Activated T-helper 1 cell treated with anti-CD3 and anti-CD28 coated beads, Interleukin-2, amount 50 U/mL, for 16 hours (primary cell): ENCODE measurements at places on chromosomes 5 and 9.

- no peak for DNase-seq
Observed at GRCh38 chr5:168177831-168178450, 113.5 kb upstream of the WWC1 start.

DNA sequence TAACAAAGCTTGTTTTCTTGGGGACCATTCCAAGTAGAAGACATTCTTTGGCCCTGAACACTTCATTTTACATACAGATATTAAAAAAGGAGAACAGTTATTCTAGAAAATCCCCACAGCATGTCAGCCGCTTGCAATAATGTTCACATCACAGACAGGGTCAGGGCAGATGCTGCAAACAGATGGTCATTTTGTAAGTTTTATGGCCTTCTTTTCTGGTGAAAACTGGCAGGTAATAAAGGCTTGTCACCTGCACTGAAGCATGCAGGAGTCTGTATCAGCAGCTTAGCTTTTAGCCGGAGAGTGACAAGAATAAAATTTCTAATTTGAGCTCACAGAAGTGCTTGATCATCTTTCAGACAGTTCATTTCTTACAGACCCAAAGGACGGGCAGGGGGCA, 220.9 kb upstream of the DAP start:
- no peak for DNase-seq

DNA sequence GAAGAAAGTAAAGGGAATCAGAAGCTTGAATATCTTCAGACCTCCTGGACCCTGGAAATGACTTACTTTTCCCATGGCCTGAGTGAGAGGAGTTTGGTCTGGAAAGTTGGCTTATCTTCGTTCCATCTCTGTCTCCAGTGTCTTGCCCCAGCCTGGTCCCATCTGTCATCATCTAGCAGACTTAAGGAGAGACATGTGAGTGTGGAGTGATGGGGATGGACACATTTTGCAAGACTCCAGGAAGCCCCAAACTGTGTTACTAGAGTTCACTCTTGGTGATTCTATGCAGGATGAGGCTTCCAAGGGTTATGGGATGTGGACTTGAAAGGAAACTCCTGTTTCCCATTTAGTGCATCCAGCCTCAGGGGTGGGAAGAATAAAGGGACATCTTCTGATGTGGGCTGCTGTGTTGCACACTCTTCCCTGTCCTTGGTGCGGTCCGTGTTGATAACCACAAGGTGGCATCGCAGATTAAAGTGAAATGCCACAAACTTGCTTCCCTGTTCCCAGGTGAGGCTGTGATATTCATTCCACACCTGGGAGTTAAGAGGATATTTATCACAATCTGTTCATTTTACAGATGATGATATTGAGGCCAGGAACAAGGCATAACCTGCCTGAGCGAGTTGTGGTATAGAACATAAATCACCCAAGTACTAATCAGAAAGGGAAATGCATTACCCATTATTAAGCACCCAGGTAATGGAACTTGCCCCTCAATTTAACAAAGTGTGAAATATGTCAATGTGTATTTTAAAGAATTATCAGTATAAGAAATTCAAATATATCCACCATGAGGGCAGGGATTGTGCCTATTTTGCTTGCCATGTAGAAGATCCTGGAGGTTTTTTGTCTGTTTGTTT, 269.9 kb upstream of the PAPPA start:
- no peak for DNase-seq

DNA sequence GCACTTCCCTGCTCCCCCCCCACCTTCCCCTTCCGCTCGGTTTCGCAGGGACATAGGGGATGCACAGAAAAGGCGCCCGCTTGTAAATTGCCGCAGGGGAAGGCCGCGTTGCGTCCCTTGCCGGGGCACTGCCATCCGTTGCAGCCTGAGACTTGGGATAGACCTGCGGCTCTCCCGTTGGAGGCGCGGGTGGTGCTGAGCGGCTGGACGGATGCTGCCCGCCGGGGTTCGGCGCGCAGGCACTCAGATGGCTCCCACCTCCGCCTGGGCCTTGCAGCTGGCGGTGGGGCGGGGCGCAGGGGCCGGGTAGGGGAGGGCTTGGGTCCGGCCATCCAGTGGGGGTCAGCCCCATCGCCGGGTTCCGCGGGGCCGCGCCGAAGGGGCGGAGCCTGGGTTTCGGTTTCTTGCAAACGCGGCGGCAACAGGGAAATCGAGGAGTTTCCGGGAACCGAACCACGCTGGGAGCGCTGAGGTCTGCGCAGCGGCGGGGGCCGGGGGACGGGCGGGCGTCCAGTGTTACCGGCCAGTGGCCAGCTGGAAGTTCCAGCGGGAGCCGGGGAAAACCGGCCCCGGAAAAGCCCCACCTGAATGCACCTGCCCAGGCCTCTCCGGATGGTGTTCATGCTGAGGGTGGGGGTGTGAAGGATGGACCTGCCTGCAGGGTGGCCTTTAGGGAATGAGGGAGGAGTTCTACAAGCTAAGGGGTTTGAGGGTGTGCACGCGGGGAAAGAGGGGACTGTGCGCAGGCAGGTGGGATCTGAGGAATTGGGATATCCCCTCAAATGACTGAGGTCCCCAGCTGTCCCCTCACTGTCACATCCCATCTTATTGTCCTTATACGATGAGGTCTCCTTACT, 6.3 kb upstream of the IRF1 start:
- peak; percentile 58 for DNase-seq

DNA sequence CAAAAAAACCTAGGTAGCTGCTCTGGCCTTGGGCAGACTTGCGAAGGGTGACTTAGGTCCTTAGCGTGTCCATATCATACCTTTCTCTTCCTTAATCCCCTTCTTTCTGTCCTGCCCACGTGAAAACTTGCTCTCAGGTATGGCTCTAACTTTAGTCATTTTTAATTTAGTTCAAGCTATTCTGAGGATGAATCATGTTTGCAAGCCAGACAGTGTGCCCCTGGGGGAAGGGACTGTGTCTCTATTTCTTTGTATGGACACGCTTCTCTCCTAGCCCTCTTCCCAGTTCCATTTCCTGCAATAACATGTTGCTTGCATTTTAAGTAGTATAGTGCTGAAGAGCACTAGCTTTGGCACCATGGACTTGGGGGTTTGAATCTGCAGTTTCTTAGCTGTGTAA, 120.6 kb downstream of the PTTG1 start:
- DNase-seq, result no peak

- no peak for DNase-seq
Observed at GRCh38 chr9:6887051-6887450, 129.3 kb downstream of the KDM4C start.
